ENCODE measurements at places on chromosomes 12 and 14. TPM values are rescaled to one million over a fixed set of nuclear protein-coding genes. Genes with fewer than 3 reads are reported as not detected.

DENR gene
- 55.1 TPM for total RNA-seq

SOCS2 gene
- total RNA-seq, result 15.7 TPM

METTL17 gene
- 67.0 TPM for total RNA-seq

PPP1R1A gene
- 0.33 TPM for total RNA-seq

CD27 gene
- not detected for total RNA-seq

NRL gene
- total RNA-seq, result 0.59 TPM

LRRK2 gene
- 1.7 TPM for total RNA-seq

LRRIQ1 gene
- total RNA-seq, result 0.69 TPM

TNFRSF1A gene
- 805 TPM for total RNA-seq

OTX2 gene
- total RNA-seq, result not detected

AHNAK2 gene
- total RNA-seq, result 278 TPM

PLEKHG7 gene
- total RNA-seq, result not detected

SOS2 gene
- 11.2 TPM for total RNA-seq

SERPINA3 gene
- 12.5 TPM for total RNA-seq

MANSC4 gene
- not detected for total RNA-seq

C12orf60 gene
- 1.8 TPM for total RNA-seq

NEDD1 gene
- 19.0 TPM for total RNA-seq

FGF6 gene
- total RNA-seq, result not detected

PRKAG1 gene
- 39.3 TPM for total RNA-seq

RAD51AP1 gene
- total RNA-seq, result 26.3 TPM

AGAP2 gene
- total RNA-seq, result 0.12 TPM

SLCO1B3 gene
- 13.6 TPM for total RNA-seq

RNU4-1 gene
- 86.0 TPM for total RNA-seq

DEGS2 gene
- total RNA-seq, result 2.1 TPM

Measured in A549 treated with Hydrocortisone at 1 μM for 4 hours (cell line).